Heart right ventricle (tissue), 16 donors: ENCODE measurements at places on chromosomes 16 and 17. TPM values are rescaled to one million over a fixed set of nuclear protein-coding genes. Genes with fewer than 3 reads are reported as not detected.

BICDL2 gene
- not detected for total RNA-seq

KRTAP1-5 gene
- total RNA-seq, result not detected

HEATR9 gene
- not detected for total RNA-seq

CTNS gene
- 7.5 TPM for total RNA-seq

- DNase-seq, result no peak
Observed at GRCh38 chr16:142405-142967, 4.0 kb upstream of the NPRL3 start.
